GM13977 (cell line): ENCODE measurements at places on chromosomes 5 and 9.

DNA sequence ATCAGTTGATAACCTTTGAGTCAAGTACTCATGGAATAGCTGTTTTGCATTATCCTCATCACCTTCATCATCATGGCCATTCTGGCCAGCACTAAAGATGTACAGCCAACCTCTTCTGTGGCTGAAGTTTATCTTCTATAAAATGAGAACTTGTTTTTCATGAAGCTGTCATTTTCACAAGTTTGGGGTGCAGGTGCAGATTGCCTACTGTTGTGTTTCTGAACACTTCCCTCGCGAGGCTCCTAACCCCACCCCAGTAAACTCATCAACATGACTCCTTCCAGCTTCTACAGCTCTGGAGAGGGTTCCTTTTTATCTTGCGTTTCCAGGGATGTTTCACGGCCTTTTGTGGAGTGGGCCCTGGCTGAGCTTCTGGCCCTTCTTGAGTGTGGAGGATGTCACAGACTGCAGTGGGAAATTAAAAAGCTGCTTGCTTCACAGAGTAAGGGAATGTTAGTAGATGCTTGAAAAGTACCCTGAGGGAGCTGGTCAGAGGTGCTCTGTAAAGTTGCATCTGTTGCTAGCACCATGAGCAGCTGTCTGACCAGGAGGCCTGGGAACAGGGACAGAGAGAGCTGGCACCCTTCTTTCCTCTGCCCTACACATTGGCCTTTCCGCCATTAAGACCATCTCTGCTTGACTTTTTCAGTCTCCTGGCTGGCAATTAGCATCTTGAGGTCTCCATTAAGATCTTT is 24.9 kb downstream of the SYK start:
- no peak for DNase-seq

DNA sequence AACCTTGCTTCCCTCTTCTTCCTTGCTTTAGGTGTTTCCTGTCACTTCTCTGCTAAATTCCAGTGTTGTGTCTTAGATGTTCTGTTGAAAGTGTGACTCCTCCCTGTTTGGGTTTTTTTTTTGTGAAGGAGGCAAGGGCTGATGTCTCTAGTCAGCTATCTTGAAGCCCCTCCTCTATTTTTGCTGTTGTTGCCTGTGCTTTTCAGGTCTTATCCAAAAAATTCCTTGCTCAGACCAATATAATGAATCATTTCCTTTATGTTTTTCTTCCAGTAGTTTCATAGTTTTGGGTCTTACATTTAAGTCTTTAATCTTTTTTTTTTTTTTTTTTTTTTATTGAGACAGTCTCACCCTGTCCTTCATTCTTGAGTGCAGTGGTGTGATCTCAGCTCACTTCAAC is 22.3 kb downstream of the RIC1 start:
- DNase-seq = no peak

DNA sequence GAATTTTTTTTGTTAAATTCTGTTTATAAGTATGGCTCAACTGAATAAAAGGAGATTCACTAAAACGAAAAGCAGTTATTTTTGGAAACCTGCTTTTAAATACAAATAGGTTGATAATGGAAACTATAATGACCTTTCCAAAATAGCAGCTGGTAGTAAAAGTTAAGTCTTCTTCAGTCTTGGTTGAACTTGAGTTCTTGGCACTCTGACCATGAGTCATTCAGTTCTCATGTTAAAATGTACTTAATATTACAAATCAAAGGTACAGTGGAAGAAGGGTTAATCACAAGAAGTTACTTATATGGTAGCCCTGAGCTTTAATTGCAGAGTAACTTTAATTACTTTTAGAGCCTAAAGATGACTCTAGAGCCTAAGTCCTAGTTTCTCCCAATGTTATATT is 62.1 kb downstream of the KLF9 start:
- DNase-seq = no peak

- DNase-seq = peak; percentile 9
Measured at GRCh38 chr9:136054146-136054545, 40.9 kb downstream of the NACC2 start.

DNA sequence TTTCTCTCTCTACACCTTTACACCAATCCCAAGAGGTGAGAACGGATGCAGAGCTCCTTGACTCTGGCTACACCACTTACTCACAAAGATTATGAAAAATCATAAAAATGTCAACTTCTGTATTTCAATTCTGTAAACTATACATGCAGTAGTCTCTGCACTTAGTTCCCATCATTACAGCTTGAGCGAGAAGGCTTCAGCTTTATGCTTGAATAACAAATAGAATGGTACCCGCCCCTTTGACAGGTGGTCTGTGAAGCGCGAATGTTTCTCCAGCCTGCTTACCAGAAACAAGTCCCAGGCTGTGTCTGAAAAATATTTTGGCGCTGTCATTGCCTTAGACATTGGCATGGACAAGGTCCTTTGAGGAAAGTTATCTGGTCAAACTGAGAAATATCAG is 562.4 kb upstream of the CLINT1 start:
- DNase-seq = no peak

DNA sequence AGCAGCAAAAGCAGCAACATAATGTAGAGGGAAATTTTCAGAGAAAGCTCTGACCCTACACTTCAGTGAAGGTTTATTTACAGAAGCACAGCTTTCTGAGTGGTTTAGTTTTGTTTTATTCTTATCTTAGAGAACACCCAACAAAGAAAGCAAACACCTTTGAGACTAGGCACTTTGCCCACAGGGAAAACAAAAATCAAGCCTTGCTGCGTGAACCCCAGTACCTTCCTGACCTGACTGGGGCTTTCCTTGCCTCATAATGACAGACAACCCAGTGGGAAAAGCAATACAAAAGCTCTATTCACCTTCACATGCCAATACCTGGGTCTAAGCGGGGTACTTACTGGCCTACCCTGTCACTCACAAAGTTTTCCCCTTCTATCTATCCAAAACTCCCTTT is 189.8 kb downstream of the HINT1 start:
- no peak for DNase-seq
